ENCODE measurements at places on chromosomes 4 and X.
A peak's percentile ranks its signal among the peaks of the same experiment; 100 is the strongest.

DNA sequence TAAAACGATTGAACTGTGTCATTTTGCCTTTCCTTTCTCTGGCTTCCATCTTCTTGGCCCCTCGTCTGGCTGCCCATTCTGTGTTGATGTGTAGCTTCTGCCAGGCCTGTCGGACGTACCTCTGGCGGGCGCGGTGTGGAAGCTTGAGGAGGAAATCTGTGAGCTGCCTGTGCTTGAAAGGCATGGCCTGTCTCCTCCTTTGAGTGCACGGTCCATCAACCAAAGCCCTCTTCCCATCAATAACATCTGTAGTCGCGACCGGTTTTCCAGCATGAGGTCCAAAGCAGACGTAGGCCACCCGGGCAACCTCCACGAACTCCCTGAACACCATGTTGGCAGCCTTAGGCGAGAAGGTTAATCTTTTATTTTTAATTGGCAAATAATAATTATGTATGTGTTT lies 202.7 kb downstream of the CRLF2 start:
- DNase-seq, result no peak

DNA sequence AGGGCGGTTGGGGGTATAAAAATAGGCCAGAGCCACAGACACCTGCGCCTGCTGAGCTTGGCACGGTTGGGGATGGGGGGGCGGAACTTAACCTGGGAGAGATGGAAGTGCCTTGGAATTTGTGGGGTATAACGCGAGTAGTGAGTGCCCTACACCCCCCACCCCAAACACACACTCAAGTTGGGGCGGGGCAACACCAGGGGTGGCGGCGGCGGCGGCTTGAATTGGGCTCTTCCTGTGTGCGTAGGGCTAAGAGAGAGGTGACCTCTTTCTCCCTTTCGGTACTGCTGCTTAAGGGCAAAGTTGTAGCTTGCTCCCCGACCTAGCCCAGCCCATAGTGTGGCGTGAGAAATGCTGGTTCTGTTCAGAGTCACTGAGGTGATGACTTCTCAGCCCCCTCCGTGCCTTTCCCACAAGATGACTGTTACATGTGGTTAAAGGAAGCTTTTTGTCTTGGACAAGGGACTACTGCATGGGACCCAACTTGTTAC lies 839 bp downstream of the STK26 start:
- peak; percentile 9 for DNase-seq

GRCh38 chr4:26162101-26162500 lies 158.7 kb upstream of the RBPJ start:
- no peak for DNase-seq

- no peak for DNase-seq
Measured at GRCh38 chrX:29318012-29318411, 730.8 kb downstream of the IL1RAPL1 start.

DNA sequence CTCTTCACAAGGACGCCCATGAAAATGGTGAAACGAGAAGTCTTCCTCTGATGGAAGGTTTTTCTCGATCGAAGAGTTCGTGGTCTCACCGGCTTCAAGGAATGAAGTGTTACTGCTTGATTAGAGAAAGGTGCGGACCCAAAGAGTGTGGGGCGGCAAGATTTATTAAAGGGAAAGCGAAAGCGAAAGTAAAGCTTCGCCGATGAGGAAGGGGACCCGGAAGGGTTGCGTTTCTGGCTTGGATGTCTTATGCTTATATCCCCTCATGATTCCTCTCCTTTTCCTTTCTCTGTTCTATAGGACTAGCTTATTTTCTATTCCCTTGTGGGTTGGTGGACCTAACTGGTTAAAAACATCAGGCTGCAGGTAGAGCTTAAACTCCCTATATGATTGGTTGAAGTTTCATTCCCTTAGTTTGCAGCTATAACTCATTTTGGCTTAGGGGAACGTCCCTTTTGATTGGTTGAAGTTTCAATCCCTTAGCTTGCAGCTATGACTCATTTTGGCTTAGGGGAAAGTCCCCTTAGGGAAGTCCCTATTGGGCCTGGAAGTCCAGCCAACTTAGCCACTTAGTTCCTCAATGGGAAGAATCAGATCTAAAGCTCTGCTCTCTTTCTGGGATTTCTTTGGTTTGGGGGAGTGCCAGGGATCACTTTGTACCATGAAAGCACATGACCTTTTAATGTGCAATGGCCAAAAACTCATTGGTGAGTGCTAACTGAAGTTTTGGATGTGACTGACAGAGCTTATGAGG lies 1025.0 kb upstream of the PCDH10 start:
- DNase-seq, result no peak

DNA sequence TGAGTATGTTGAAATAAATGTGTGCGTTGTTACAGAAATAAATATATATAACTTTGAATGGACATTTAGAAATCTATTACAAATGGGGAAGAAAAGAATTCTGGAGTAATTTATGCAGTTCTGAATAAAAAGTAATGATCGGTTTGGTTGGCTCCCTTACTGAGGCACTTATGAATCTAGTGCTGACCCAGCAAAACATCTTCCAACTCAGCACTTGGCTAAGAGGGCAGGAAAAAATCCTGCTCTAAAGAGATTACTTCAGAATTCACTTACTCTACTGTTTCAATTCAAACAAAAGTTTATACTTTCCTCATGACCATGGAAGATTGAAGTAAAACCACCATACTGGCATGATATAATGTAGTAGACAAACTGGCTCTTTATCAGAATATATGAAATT lies 123.9 kb upstream of the RXFP1 start:
- no peak for DNase-seq

DNA sequence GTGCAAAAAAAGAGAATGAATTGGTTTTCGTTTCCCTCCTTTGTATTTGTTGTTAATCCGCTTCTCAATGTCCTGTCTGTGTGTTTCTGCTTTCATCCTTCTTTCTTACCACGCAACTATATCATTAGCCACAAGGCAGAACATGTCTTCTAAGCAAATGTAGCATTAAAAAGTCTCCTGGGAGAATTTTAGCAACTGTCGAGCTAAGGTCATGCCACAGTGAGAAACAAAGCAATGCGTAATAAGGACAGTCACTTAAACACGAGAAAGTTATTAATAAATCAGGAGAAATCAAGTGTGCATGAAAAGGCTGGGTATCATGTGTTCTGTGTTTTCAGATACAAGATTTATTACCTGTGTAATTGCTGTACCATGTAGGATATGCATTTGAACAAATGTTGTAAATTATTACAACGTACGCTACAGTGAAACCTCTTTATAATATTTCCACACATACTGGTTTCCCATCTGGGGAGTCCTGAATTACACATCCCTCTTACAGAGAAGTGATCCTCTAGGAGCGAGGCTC lies 890.8 kb downstream of the TRIML1 start:
- DNase-seq, result no peak

- DNase-seq, result no peak
Measured at GRCh38 chrX:107102980-107103379, 15.6 kb downstream of the RBM41 start.

GRCh38 chr4:39505581-39505980 lies 21.7 kb downstream of the UGDH start:
- DNase-seq, result no peak

- no peak for DNase-seq
Measured at GRCh38 chr4:109005523-109005922, 242.7 kb upstream of the ETNPPL start.

DNA sequence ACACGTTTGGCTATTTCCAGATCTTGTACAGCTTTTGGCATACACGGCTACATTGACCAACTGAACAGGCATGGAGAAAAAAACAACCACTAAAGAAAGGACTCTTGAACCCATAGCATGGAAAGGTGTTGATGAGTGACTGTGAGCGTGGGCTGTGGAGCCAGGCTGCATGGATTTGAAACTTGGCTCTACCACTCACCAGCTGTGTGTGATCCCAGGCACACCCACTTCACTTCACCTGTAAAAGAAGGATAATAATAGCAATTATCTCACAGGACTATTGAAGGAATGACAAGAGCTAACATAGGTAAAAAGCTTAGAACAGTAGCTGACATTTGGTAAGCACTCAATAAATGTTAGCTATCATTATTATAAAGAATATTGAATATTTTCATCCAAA lies 301.7 kb upstream of the CPEB2 start:
- no peak for DNase-seq

DNA sequence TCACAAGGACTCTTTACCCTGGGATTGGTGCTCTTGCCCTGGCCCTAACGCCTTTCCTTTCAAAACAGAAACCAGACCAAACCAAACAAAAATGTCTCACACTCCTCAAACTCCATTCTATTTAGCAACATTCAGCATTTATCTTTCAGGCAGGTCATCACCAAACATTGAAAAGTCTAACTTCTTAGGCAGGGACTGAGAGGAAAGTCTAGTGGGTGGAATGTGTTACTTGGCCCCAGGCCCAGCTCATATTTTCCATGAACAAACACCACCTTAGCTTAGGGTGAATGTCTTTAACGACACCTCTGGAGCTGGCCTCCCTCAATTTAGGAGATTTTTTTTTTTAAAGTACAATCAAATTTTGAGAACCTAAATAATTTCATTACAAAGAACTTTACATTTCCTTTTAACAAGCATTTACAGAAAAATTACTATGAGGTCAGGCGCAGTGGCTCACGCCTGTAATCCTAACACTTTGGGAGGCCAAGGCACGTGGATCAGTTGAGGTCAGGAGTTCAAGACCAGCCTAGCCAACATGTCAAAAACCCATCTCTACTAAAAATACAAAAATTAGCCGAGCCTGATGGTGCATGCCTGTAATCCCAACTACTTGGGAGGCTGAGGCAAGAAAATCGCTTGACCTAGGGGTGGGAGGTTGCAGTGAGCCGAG lies 10.2 kb upstream of the N4BP2 start:
- DNase-seq, result no peak

DNA sequence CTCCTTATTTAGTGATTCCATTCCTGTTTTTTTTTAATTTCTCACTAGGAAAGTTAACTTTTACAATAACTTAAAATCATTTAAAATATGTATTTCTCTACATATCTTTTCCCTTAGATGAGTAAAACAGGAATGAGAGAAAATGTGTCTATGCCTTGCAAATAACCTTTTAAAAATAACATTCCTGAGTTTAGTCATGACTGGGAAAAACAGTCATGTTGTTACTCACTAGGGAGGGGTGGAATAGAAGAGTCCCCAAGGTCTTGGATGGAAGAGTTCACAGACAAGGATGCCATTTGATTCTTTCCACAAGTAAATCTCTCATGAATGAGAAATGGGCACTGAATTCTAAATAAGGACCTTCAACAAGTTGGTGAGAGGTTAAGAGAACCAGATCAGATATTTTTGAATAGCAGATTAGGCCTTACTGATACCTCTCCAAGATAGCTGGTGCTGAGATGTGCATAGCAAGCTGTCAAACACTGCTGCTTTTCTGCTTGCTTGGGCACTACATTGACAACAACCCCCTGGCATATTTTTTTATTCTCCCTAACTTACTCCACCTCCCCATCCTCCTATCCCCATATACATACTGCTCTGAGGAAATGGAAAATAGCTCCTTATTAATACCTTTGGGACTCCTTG lies 25.1 kb downstream of the UGDH start:
- no peak for DNase-seq

DNA sequence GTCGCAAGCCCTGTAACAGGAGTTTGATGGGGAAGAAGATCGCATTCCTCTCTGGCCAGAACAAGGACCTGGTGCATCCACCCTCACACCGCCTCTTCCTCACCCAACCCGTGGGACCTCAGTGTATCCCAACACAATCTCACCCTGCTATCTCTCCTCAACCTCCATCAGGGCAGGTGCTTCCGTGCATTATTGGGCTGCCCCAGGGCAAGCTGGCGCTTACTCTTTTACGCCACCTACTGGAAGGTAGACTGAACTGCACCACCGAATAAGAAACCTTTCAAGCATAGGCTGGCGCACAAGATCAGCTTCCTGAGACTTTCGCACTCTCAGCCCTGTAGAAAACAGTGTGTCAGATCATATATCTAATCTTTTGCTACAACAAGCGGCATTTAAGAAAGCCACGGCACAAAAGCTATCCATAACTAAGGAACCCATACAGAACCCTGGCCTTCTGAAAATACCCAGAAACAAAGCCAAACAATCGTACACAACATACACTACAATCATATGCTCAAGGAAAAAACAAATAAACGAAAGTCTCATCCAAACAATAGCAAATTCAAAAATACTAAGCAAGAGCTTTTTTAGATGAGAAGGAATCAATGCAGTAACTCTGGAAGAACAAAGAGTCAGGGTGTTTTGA lies 209.3 kb downstream of the UGT8 start:
- no peak for DNase-seq

DNA sequence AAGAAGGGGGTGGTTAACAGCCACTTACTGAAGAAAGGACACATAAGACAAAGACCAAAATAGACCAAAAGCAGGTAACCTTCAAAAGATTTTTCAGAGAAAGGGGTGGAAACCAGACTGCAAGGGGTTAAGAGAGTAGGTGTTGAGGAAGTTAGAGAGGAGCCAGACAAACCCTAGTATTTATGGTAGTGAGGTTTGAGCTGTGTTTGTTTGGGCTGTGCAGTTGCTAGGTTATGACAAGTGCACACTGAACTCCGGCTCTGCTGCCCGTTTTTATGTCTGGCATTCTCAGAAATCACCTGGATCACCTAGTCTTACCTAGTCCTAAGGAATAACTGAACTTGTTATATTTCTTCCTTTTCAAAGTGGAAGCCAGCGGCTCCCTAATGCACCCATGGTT lies 22.9 kb upstream of the G3BP2 start:
- no peak for DNase-seq

DNA sequence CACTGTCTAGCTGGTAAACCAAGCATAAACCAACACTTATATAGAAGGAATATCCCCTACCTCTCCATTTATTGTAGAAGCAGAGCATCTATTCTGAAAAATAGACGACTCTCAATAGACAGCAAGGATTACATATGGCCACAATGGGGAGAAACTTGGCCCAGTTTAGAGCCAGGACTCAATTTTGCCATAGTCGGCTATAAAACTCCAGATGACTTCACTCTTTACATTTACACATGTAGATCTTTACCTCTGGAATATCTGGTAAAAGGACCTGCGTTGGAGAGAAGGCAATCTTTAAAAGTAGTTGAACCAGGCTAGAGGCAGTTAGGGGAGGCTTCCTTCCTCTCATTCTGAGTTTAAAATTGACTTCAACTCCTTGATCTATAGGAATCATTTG lies 77.3 kb downstream of the HMGB2 start:
- no peak for DNase-seq

GRCh38 chr4:128565565-128566186 lies 243.8 kb upstream of the JADE1 start:
- DNase-seq, result no peak

DNA sequence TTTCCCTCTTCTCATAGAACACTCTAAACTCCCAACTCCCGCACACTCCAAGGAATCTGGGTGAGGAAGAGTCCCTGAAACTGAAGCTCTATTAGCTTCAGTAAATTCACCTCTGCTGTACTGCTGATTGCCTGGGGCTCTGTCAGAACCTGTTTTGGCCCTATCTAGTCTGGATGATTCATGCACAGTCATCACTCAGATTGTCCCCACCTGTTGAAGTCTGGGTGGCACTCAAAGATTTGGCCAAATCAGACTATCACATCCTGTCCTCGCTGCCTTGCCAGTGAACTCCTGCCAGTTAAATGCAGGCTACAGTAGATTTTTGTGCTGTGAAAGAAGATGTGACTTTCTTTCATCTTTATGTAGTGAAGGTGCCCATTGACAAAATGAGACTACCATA lies 63.5 kb upstream of the EMCN start:
- DNase-seq, result no peak

Measured in stimulated activated CD8-positive, alpha-beta memory T cell treated with anti-CD3 and anti-CD28 coated beads, Interleukin-2, amount 100 ng/mL, for 1 hour (primary cell).